ENCODE measurements at places on chromosomes 12 and 14.

DNA sequence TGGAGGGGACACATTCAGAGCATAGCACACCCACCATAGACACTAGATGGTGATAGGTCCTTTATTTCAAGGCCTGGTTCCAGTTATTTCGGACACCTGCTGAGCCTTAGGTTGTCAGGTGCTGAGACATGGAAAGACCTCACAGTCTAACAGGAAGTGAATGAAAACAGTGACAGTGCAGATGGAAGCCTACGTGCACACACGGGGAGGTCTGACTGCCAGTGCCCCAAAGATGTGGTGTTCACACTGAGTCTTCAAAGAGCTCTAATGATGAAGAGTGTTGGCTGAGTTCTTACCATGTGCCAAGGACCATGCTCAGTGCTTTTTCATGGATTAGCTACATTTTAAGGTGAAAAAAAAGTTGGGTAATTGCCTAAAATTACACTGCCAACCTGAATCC is 46.6 kb downstream of the CKB start:
- no peak for DNase-seq

DNA sequence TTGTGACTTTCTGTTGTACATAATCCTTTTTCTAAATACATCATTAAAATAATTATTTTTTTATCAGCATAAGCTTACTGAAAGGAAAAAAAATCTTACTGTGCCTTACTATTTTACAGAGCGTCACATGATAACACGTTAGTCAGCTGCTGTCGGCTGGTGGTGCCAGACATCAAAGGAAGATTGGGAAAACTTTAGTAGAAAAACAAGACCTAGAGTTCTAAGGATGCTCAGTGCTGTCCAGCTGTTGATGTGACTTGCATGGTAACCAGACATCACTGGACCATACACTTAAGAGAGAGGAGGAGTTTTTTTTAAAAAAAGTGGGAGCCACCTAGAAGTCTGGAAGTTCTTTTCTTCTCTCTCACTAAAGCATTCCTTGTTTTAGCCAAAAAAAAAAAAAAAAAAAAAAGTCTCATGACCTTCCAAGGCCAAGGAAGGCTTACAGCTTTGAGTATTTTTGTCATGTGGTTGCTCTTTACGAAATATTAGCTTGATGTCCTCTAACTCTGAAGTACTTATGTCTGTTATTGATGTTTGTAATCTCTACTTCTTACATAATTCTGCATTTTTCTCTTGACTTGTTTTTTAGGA is 4.5 kb downstream of the RASSF8 start:
- DNase-seq, result no peak

DNA sequence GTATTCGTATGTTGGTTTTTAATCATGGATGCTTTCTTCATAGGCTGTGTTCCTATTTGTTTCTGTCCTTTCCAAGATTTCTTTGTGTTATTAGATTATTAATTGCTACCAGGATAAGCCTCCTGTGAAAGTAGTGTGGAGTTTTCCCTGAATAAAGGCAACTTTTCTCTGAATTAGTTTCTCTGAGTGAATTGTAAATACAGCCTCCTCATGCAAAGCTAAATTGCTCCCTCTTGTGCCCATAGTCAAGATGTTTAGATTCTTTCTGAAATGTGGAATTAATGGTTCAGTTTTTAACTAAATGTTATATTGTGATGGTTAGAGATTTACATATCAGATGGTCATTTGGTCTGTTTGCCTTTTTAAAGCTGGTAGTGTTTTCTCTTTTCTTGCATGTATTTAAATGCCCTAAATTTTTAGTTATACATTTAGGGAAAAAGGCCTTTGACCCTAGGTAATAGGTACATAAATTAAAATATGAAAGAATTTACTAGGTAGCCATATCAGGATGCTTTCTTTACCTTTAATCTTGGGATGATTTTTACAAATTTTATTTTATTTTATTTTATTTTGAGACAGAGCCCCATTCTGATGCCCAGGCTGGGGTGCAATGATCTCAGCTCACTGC is 8.9 kb downstream of the APAF1 start:
- no peak for DNase-seq

- DNase-seq, result no peak
Measured at GRCh38 chr12:6607751-6608591, 792 bp upstream of the CHD4 start.

GRCh38 chr14:96363751-96364336 is 518 bp downstream of the GSKIP start:
- DNase-seq, result peak; percentile 23

- no peak for DNase-seq
Measured at GRCh38 chr12:64400041-64400440, 4.2 kb upstream of the XPOT start.

- DNase-seq, result no peak
Measured at GRCh38 chr12:86249851-86250250, 6.3 kb downstream of the MGAT4C start.

DNA sequence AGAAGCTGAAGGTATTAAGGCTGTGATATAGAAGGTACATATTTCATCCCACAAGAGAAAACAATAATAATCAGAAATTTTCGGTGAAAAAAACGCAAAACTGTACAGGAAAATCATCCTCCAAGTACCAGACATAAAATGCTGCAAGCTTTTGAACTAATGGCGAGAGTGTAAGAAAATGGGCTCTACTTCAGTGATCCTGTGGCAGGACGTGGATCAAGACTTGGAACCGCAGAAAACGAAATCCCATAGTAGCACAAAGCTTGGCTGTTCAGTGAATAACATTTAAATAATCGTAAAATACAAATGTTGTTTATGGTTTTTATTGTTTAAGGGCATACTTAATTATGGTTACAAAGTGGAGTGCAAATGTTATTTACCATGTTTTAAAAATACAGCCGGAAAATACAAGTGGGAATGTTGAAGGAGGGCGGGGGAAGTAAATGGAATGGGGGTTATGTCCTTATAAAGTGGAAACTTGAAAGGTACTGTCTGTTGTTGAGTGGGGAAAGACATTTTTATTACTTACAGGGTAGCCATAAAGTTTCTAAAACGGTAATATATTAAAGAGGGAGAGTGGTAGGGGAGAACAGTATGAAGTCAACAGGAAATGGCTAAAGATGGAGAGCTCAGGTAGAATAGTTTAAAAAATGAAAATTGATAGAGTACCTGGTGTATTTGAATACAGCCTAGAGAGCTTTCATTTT is 1.1 kb downstream of the SMIM10L1 start:
- peak; percentile 77 for DNase-seq

DNA sequence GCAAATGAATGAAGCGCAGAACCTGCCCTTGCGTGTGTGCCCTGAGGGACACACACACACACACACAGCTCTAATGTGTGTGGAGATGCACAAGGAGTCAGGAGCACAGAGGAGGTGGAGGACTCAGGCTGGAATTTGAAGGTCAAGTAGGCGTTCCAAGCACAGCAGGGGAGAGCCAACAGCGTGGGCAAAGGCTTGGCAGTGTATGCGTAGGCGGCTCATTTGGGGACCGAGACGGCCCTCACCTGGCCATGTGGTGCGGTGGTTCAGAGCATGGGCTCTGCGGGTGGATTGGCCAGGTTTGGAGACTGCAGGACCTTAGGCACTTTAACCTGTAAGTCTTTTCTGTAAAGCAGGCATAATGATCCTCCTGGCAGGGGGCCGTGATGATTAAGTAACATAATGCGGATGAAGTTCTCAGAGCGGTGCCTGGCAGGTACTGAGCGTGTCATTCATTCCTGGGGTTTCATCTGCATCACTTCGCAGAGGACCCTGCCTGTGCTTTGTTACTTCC is 69.5 kb upstream of the SLC24A4 start:
- DNase-seq, result no peak

DNA sequence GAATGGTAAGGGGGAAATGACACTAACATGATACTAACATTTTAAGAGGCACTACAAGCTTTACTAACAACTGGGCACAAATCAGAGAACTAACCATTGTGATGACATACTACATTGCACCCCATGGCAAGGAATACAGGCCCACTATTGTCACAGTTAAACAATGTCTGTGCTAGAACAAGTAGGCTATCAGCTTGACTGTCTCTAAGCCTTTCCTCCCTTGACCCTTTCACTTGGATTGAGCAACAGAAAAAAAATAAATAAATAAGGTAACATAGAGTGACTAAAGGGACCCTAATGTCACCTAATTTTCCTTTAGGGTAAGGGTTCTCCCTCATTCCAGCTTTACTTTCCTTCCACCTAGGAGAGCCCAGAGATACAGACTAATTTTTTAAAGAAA is 4.4 kb downstream of the SLC38A2 start:
- no peak for DNase-seq

GRCh38 chr12:19402743-19403431 is 36.4 kb upstream of the AEBP2 start:
- DNase-seq, result no peak

DNA sequence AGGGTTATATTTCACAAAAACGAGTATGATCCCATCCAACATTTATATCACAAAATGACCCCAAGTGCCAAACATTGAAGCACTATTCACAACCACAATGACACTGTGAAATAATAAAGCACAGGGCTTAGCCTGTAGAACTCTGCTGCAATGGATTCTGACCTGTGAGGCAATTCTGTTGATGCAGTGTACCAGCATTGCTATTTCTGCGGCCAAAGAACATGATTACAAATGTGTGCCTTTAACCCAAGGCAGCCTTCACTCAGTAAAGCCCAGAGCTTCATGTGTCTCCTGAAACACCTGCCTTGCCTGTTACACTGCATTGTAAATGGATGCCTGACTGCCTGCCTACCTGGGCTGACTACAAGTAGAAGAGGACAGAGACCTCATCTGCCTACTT is 158.0 kb downstream of the PPM1H start:
- DNase-seq, result no peak

DNA sequence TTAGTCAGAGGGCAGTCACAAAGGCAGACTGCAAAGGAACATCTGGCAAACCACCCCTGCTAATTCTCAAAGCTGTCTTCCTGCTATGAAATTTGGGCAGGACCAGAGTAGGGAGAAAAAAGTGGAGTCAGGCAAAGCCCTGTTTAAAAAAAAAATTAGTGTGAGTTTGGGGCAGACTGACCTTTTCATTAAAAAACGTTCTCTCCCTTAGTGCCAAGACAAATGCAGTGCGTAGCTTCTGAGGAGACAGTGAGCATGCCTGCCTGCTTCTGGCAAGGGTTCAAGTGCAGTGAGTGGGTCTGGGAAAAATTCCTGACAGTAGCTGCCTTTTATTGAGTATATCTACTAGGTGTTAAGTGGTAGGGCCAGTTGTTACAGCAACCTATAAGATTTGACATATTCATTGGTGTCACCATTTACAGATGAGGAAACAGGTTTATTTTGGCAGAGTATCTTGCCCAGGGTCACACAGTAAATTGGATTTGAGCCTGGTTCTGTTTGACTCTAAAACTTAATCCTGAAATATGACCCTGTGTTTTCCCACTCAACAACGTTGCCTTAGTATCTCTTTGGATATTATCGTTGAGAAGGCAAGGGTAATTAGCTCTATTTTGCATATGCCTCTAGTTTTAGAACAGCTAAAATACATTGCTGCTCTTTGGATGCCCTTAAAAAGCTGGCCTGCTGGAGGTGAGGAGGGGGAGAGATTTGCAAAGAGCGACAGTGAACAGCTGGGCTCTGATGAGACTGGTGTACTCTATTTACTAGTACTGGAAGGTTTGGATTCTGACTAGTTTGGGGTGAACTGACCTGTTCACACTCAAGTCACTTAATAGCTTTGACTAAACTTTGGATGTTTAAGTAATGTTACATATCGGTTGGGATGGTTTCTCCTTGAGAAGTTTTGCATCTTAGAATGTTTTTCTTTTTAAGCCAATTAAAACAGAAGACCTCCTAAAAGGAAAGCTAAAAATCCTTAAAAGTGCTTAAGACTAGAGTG is 72.8 kb downstream of the PAPOLA start:
- DNase-seq, result no peak

GRCh38 chr12:117073611-117074010 is 25.6 kb downstream of the TESC start:
- DNase-seq, result no peak

GRCh38 chr12:113299619-113300237 is 35.2 kb downstream of the SLC8B1 start:
- DNase-seq, result no peak

GRCh38 chr14:89701211-89702043 is 253.1 kb downstream of the EFCAB11 start:
- peak; percentile 68 for DNase-seq

All from right renal cortex interstitium (tissue), 3 donors.